ENCODE measurements at places on chromosomes 7 and 10.

DNA sequence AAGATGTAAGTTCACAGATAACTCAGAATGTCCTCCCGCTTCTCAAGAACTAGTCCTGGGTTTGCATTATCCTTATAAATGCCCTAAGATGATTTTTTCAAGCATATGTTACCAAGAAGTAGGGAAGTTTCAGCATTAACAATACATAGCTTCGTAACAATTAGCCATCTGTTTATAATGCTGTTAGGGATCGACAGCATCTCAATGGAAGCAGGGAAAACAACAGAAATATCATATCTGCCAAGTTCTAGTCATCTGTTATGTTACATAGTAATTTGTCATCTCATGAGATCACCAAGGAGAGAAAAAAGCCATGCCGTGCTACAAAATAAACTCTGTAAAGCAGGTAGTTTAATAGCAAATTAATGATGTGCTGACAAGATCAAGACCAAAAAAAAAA is 731.5 kb upstream of the C7orf33 start:
- DNase-seq = no peak

- DNase-seq = no peak
These were observed at the start of gene AS3MT for GRCh38 chr10:102869258-102870198. Gene AS3MT, plus strand, starts transcription at chr10:102869470. Its CDS starts 123 bp downstream, at chr10:102869593.

DNA sequence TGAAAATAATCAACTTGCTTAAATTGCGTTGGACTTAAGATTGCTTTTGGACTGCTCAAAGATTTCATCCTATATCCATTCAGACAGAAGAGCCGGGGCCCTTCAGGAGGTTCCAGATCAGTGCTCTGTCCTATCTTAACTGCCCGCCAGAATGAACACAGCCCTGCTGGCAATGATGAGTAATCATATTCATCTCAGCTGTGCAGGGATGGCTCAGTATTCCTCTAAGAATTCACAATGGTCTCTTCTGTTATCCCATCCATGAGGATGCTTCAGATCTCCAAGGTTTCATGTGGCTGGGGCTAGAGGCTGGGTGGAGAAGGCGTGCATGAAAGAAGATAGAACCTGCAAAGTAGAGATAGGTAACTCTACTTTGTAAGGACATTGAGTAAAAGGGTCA is 80.0 kb upstream of the NPVF start:
- DNase-seq = peak; percentile 70

- no peak for DNase-seq
These were observed 35.1 kb upstream of the COBL start for GRCh38 chr7:51351661-51352060.

GRCh38 chr7:124652237-124652636 is 113.4 kb downstream of the GPR37 start:
- no peak for DNase-seq

- no peak for DNase-seq
These were observed 167.9 kb downstream of the PHF14 start for GRCh38 chr7:11141541-11141940.

- DNase-seq = peak; percentile 98
These were observed 270.7 kb downstream of the ZNF33B start for GRCh38 chr10:42367532-42368230.

DNA sequence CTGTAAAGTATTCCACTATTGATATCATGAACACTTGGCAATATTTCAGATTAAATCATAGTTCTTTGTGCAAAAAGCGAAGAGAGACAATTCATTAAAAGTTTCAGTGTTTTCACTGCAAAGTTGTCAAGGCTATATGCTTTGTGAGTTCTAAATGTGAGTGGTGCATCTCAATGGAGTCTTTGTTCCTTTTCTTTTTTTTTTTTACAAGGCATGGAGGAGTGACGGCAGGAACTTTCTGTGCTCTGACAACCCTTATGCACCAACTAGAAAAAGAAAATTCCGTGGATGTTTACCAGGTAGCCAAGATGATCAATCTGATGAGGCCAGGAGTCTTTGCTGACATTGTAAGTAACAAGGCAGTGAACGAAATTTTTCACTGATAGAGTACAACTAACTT is 84.5 kb downstream of the AASS start:
- DNase-seq = no peak

GRCh38 chr10:102399217-102400021 is 3.9 kb downstream of the NFKB2 start:
- peak; percentile 71 for DNase-seq

GRCh38 chr7:22223807-22224206 is 133.1 kb downstream of the RAPGEF5 start:
- no peak for DNase-seq

GRCh38 chr10:103837370-103838069 is 17.9 kb downstream of the SH3PXD2A start:
- DNase-seq = no peak

GRCh38 chr10:116329153-116329552 is 4.9 kb downstream of the CCDC172 start:
- DNase-seq = no peak

DNA sequence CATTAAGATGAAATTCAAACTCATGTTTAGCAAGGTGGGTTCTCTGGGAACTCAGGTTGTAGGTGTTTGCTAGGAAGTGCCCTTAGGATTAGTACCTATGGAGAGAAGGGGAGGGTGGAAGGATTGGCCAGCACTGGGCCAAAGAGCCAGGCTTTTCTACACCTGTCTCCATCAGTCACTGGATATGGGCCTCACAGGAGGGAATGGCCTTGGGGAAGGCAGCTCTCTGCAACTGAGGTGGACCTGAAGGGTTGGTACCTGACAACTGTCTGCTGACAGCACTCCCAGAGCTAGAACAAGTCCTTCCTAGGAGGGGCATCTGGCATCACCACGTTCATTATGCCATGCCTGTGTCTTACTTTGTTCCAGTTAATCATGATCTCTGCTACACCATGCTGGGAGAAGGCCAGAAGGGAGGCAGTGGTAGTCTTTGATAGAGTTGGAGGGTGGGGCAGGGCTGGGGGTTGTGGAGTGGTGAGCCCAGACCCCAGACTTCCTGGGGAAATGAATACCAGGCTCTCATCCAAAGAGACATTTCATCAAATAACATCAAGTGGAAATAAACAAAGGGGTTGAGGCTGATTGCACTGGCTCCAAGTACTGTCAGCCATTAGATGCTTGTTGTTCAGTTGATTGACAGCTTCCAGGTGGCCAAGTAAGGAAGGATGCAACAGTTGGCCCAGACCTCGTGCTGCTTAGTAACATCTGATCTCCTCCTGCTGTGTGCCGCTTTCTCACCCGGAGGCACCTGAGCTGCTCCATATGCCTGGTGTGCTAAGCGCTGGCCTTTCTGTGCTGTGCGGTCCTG is 70.6 kb upstream of the PIK3CG start:
- DNase-seq = no peak

- no peak for DNase-seq
These were observed 125.8 kb downstream of the EGFR start for GRCh38 chr7:55144333-55145317.

GRCh38 chr10:88705958-88706357 is at the start of gene LIPK:
Gene LIPK, plus strand, starts transcription at chr10:88706249. Its CDS starts 18,295 bp downstream, at chr10:88724544.
- DNase-seq = no peak
